MG63 (cell line): ENCODE measurements at places on chromosomes 1 and 21. TPM values are rescaled to one million over a fixed set of nuclear protein-coding genes. Genes with fewer than 3 reads are reported as not detected.

The FMO4 gene
- 1.5 TPM in 1 of 2 replicates, not detected in the other for total RNA-seq

The SLC25A34 gene
- total RNA-seq, result not detected in 2 replicates

The IFNGR2 gene
- total RNA-seq, result 63.6 and 66.8 TPM in 2 replicates

The CLIC6 gene
- not detected in 2 replicates for total RNA-seq

The NBPF4 gene
- total RNA-seq, result 1.5 and 4.4 TPM in 2 replicates

DNA sequence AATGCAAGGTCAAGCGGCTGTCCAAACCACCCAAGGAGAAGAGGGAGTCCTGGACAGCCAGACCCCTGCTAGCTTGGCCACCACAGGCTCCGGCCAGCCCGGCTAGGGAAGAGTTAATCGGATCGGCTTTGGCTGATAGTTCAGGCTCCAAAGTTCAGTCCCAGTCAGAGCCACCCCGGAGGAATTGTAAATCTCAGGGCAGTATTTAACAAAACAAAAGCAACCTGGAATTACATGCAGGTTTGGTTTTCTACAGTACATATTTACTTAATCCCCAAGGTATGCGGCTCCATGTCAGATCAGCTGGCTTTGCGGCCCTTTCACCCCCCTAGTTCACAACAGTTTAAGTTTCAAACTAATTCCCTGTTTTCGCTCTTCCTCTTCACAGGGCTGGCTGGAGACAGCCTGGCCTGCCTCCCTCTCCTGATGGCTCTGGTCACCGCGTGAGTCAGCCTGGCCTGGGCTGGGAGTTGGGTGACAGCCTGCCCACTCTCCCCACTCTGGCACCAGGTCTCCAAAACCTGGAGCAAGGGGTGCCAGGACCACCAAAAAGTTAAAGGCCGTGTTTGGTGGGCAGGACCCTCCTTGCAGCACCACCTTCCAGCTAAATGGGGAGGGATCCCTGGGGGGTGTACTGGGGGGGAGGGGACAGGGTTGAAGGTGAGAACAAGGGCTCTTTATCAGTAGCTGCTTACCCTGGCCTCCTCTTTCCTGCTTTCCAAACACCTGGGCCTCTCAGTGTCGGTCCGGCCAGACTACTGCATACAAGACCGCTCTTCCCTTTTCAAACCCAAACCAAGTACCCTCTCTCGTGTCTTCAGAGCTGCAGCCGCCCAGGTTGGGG is 1.9 kb downstream of the DHRS3 start:
- DNase-seq, result peak; percentile 73

- DNase-seq, result no peak
Observed at GRCh38 chr1:28308750-28309149, 20.1 kb upstream of the MED18 start.

DNA sequence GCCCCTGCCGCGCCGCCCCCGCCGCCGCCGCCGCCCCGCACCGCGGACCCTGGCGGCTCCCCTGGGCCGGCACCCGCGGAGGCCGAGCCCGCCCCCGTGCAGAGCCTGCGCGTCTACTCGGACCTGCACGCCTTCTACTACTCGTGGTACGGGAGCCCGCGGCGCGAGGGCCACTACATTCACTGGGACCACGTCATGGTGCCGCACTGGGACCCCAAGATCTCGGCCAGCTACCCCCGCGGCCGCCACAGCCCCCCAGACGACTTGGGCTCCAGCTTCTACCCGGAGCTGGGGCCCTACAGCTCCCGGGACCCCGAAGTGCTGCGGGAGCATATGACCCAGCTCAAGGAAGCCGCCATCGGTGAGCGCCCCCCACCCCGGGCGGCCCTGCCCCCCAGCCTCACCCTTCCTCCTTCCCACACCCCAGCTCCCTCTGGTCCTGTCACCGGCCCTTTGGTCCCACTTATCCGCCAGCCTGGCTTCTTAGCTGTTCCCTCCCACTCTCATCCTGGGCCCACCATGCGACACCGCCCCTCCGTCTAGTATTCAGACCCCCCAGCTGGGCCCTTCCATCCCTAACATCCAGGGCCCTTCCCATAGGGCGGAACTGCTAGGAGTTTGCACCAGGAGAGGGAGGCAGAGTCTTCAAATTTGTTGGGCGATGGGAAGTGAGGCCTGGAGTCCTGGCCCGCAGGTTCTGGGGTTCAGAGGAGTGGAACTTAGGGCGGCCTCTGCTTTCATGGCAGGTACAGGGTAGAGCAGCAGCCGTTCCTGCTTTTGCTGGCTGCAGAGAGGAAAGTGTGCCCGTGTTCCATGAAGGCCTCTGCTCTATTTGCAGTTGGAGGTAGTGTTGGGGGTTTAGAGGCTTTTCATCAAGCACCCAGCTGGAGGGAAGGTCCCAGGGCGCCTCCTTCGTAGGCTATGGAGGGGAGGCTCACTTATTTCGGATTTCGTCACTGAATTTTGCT is 1.0 kb downstream of the MANEAL start:
- DNase-seq, result no peak

DNA sequence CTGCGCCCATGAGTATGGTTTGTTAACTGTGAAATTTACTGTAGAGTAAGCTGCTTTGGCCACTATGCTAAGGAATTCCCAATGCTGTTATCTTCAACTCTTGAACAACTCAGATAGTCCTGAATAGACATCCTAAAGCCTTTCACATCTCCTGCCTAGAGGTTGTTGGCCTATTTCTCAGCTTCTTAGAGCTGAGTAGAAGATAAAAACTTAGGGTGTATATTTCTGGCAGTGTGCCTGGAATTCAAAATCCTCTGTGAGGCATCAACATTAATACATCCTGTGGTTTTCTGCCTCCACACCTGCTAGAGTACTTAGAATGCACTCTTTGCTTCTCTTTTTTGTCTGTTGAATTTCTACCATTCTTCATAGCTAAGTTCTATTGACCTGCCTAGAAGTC is 45.8 kb upstream of the RC3H1 start:
- no peak for DNase-seq

- DNase-seq, result no peak
Observed at GRCh38 chr1:88900883-88901282, 9.5 kb upstream of the GTF2B start.

GRCh38 chr1:166167572-166167925 is 748 bp upstream of the FAM78B start:
- no peak for DNase-seq

DNA sequence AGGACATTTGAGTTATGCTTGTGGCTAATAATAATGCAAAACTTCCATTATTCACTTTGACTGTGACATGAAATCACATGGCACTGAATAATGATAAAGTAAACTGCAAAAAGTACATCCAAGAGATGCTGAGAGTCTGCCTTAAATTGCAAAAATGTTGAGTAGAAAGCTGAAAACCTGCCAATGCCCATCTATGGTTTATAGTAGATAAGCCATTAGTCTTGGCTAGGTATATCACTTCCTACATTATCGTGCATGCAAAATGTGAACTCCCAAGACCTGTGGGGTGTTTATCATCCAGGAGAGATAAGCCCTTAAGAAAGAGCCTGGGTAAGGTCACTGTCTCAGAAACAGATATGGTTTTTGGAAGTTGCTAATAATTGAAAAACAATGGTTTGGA is 208.7 kb upstream of the DPYD start:
- DNase-seq, result no peak

DNA sequence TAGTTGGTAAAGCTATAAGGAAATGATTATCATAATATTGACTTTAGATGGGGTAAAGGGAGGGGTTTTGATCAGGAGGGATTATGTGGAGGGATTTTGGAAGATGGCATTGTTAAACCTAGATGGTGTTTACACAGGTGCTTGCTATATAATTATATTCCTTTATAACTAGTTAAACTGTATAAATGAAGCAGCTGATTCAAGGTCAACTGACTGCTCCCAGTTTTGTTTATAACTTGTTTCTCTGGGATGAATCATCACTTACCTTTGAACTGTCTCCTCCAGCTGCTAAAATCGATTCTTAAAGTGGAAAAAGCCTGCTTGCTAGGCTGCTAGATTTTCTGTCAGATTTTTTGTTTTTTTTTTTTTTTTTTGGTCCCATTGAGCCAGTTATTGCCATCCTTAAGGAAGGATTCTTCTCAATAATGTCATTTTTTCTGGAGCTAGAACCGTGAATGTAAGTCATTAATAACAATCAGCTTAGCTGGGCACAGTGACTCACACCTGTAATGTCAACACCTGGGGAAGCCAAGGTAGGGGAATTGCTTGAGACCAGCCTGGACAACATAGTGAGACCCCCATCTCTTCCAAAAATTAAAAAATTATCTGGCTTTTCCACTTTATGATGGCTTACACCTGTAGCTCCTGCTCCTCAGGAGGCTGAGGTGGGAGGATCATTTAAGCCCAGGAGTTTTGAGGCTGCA is 153.2 kb downstream of the PIK3R3 start:
- no peak for DNase-seq

GRCh38 chr1:103416681-103417286 is 108.7 kb upstream of the RNPC3 start:
- DNase-seq, result peak; percentile 39

- DNase-seq, result no peak
Observed at GRCh38 chr21:25097648-25098047, 509.6 kb downstream of the MRPL39 start.

- DNase-seq, result no peak
Observed at GRCh38 chr1:200355801-200356200, 54.0 kb downstream of the ZNF281 start.

DNA sequence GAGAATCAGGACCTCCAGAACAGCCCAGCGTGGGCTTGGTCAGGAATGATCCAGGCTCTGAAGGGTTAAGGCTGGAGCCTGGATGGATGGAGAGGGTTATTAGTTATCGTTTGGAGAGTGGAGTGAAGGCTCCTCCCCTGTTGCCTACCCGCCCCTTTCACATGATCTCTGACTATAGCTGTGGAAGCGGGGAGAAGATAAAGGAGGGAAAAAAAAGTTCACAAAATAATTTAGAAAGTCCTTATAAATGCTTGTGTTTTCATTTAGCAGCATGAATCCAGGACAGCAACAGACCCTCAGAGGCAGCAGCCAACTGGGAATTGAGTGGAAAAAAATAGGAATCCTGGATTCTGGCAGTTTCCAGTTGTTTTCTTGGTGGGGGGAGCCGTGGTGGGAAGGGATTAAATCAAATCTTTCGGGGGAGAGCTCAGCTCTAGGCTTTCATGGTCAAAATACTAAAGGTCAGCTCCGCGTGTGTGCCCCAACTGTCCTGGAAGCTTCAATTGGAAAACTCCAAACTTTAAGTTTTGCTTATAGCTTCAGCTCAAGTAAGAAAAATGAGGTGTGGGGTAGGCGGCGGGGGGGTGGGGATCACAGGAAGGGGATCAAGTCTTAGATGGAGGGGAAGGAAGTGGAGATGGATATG is 595 bp upstream of the DDR2 start:
- DNase-seq, result peak; percentile 64

DNA sequence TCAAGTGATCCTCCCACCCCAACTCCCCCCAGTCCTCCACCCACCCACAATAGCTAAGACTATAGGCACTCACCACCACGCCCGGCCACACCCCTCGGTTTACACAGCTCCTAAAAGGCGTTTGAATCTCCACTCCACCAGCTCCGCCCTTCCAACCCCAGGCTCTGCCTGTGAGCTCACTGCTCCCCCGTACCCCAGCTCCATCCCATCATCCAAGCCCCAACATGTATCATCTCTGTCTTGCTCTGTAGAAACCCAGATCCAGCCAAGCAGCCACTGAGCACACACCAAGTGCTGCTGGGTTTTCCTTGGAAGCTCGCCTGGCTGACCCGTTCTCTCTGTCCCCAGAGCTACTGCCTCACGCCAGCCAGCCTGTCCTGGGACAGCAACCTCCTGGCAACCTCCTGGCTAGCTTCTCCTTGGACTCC is 12.0 kb upstream of the S100A2 start:
- peak; percentile 82 for DNase-seq

DNA sequence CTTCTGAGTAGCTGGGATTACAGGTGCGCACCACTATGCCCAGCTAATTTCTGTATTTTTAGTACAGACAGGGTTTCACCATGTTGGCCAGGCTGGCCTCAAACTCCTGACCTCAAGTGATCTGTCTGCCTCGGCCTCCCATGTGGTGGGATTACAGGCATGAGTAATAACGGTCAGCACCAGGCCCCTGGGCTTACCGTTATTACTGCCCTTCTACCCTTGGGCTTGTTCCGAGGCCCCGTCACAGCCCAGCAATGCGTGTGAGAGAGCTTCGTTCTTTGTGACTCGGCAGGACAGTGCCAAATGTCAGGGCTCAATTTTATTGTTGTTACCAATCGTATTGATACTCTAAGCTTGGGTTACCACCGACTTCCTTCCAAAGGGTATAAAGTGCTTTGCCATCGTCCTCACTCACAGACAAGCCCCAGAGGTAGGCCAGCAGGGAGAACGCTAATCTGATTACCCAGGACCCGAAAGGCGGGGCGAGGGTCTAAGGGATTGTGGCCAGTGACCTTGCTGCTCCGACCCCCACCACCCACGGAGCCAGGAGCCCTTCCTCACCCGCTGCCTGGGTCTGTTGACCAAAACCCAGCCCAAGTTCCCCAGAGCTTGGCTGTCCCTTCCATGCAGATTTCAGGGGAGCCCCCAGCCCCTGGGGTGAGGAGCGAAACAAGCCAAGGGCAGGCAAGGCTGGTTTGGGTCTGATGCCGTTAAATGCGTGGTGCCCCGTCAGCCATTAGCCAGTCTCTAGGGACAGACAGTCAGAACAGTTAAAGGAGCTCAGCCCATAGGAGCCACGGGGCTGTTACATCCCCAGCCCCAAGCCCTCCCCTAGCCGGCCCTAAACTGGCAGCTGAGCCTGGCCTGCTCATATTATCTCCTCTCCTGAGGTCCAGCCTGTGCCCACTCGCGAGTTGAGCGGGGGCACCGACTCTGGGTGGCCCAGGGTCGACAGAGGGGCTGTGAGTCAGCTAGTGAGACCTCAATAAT is 54.9 kb upstream of the CASZ1 start:
- DNase-seq, result no peak

- DNase-seq, result no peak
Observed at GRCh38 chr1:153343811-153344717, 4.6 kb downstream of the PGLYRP4 start.

DNA sequence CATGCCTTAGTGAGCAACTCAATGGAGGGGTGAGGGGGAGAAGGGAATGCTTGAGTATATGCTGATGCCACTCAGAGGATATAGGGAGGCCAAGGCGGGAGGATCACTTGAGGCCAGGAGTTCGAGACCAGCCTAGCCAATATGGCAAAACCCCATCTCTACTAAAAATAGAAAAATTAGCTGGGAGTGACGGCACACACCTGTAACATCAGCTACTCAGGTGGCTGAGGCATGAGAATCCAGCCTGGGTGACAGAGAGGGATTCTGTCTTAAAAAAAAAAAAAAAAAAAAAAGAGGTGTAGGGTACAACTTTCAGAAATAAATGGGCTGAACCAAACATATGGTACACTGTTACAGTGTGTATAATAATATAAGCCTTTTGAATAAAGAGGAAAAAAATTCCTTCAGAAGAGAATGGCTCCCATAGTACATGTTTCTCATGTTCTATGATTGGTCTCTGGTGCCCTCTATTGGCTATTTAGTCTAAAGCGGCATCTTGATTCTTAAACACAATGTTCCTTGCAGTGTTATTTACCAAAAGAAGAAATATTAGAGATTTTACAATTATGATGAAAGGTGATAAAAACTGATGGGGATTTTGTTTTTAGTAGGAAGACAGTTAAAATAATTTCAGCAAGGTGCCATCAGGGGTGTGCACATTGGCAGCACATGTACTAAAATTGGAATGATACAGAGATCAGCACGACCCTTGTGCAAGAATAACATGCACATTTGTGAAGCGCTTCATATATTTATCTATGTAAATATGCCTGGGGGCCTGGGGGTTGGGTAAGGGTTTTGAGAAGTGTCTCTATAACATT is 109.8 kb downstream of the PATJ start:
- no peak for DNase-seq
